ENCODE measurements at places on chromosomes 7 and 10.
A peak's percentile ranks its signal among the peaks of the same experiment; 100 is the strongest.

GRCh38 chr7:152419473-152420429 is 16.1 kb downstream of the KMT2C start:
- no peak for DNase-seq

GRCh38 chr10:69329721-69330178 is 51.5 kb downstream of the HK1 start:
- DNase-seq, result no peak

- no peak for DNase-seq
Observed at GRCh38 chr10:11007476-11008020, 10.1 kb upstream of the CELF2 start.

GRCh38 chr7:123789206-123789784 is 40.5 kb upstream of the WASL start:
- DNase-seq, result no peak

DNA sequence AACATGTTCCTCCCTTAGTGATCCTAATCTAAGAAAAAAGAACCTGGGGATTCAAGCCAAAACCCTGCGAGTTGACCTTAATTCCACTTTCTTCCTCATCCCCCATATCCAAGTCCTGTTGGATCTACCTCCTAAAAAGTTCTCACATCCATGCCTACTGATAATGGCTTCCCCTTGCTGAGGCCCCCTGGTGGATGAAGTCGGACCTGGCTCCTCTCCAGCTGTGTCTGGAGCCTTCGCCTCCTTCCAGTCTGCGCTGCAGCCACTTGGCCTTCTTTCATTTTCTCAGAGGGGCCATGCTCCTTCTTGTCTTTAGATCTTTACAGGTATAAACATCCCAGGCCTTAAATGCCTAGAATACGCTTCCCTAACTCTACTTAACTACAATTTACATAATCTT is 8.1 kb downstream of the PDE1C start:
- DNase-seq, result peak; percentile 50

DNA sequence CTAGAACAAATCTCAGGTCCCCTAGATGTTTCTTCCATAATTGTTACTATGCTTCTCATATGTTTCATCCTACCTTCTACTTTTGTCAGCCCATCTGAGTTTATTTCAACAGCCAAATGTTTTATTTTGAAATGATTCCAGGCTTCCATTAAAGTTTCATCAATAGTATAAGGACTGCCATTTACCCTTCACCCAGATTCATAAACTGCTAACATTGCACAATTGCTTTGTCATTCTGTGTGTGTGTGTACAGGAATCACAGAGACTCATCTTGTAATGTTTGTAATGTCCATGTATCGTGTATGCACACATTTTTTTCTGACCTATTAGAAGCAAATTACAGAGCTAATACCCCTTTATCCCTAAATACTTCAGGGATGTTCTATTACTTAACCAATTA is 25.5 kb downstream of the MMRN2 start:
- DNase-seq, result peak; percentile 29

DNA sequence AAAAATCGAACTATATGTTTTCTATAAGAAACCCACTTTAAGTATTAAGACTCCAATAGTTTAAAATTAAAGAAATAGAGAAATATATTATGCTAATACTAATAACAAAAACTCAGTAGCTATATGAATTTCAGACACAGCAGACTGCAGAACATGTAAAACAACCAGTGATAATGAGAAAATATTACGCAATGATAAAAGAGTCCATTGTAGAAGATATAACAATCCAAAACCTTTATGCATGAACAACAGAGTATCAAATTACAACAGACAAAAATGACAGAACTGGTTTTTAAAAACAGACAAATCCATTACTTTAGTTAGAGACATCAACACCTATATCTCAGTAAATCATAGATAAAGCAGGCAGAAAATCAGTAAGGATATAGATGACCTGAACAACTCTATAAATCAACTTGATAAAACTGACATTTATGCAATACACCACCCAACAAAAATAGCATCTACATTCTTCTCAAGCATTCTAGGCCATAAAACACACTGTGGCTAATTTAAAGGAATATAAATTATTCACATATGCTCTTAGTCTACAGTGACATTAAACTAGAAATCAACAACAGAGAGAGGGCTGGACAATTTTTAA is 669.5 kb upstream of the GHITM start:
- DNase-seq, result no peak

- no peak for DNase-seq
Observed at GRCh38 chr7:32102432-32102873, 32.2 kb upstream of the PDE1C start.

DNA sequence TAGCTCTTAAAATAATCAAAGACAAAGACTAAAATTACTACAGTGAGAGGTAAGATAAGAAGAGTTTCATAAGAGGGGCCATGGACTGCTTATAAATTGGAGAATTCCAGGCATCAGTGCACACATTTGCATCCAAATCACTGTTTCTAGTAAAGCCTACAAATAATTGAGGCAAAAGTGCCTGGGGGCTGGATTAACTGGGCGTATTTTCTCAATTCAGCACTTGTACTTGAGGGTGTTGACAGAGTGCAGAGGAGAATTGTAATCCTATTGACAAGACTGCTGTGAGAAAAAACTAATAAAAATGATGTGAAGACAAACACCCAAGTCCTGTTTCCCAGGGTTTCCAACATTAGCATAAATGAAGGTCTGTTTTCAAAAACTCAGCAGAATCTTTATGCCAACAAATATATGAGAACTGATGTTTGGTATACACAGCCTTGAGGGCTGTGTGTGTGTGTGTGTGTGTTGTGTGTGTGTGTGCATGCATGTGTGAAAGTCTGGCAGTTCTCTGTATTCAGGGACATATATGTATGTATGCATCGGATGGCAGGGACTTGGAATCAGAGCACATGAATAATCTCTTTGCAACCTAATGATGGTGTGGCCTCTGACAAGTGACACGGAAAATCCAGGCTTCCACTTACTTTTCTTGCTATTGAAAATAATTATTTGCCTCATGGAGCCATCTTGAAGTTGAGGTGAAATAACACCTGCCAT is 182.1 kb upstream of the CDC14C start:
- no peak for DNase-seq

- DNase-seq, result no peak
Observed at GRCh38 chr10:44161184-44161583, 223.7 kb downstream of the CXCL12 start.

DNA sequence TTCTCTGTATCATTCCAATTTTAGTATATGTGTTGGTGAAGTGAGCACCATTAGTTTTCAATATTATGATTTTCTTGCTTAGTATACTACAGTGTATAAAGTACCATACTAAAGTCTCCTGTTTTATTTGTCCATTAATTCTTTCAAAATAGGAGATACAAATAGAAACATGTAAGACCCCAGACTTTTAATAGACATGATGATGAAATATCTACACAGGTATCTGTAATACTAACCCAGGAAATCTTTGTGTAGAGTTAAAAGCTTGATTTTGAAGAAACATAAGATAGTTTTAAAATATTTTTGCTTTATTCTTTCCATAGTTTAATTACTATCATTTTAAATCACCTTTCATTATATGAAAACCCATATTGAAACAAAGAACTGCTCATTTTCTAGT is 133.8 kb upstream of the WNT16 start:
- no peak for DNase-seq

GRCh38 chr10:114309364-114309651 is 70.3 kb downstream of the VWA2 start:
- DNase-seq, result no peak

DNA sequence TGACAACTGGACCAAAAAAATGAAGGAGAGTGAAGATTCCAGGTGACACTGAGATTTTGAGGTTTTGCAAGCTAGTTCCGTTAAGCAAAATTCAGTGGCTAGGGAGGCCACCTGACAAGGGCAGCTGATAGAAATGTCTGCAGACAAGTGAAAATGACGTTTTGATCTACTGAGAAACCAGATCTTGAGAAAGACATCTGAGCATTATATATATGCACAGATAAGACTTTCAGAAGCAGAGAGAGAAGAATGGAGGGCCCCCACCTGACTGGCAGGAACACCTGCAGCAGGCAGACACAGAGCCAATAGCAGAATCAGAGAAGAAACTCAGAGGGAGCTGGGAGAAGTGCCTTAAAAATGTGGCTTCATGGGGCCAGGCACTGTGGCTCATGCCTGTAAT is 76.1 kb upstream of the LRGUK start:
- no peak for DNase-seq

GRCh38 chr7:143493751-143494150 is 16.1 kb downstream of the TAS2R41 start:
- peak; percentile 61 for DNase-seq

- no peak for DNase-seq
Observed at GRCh38 chr7:12161146-12161545, 49.9 kb upstream of the TMEM106B start.

DNA sequence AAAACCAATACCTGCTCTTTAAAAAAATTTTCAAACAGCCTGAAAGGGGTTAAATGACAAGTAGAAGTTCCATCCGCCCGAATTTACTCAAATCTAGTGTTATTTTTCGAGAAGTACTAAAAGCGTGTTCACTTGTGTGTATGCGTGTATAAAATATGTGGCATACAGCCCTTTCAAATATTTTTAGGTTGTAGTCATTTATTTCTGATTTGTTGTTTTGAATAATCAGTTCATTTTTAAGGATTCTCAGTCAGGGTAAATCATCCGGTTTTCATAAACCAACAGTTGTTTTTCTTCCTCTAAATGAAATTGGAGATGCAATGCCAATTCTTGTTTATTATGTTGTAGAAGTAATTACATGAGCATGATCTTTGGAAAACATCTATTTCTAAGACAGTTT is 6.9 kb upstream of the SUN1 start:
- no peak for DNase-seq

DNA sequence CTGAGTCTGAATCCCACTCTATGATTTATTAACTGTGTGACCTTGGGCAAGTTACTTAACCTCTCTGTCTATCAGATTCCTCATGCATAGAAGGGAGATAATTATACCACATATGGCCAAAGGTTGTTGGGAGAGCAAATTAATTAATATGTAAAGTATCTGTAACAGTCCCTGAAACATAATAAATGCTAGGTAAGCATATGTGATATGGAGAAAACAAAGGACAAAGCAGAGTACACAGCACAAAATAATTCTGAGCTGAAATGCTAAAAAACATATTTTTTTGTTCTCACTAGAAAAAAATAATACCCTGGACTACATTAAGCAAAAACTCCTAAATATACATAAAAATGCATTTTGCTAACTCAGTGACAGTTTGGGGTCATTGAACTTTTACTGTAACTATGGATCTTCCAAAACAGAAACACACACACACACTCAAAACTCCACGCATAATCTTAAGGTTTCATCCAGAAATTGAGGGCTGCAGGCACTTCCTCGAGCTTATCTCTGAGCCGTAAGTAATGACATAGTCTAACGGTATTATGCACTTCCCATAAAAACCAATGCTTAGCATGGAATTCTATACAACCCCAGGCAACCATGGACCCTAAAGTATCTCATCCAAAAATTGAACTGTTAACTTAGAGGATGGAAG is 201.7 kb upstream of the PTN start:
- no peak for DNase-seq

DNA sequence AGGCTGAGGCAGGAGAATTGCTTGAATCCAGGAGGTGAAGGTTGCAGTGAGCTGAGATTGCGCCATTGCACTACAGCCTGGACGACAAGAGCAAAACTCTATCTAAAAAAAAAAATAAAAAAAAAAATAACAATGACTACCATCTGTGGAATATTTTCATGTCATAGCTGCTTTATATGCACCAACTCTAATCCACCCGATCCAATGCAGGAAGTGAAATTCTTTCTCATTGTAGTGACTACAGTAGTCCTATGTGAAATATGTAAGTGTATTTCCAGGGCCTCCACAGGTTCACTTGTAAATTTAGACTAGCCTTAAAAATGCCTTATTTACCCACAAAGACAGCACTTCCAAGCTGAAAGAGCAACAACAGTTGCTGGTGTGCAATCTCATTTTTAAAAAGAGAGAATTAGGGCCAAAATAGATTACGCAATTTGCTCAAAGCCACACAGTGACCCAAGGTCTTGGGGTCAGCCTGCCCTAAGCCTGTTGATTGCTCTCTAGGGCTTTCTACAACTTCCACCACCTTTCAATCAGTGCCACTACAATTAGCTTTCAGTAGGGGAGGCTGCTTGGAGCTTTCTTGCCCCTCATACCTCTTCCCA is 25.8 kb upstream of the EGFR start:
- no peak for DNase-seq

DNA sequence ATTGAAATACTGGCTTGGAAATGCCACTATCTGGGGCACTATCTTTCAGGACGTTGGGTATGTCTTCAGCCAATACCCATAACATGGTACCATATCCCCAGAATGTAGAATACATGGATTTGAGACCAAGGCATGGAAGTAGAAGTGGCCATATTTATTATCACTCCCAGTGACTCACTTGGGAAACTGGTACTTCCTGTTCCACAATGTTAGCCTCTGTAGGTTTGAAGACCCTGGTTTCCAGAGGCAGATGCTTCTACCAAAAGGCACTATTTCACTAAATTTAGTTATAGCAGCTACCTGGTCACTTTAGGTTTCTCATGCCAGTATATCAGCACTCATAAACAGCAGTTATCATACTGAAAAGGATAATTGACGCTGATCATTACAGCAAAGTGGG is 184.2 kb downstream of the CCDC71L start:
- DNase-seq, result no peak

- no peak for DNase-seq
Observed at GRCh38 chr10:16274911-16275310, 161.9 kb upstream of the PTER start.

DNA sequence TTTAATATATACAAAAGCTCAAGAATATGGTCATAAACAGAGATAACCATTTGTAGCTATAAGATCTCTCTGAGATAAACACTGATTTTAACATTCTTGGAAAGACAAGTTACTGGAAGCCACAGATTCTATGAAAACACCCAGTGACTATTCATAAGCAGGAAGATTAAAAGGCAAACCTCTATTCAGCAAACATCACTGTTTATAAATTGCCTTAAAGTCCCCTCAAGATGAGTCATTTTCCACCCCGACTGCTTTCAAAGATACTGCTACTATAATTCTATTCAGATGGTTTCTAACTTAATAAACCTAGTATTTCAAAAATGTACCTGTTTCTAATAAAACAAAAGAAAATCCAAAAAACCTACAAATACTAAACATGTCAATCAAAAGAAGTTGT is 21.0 kb downstream of the TM9SF3 start:
- DNase-seq, result no peak

DNA sequence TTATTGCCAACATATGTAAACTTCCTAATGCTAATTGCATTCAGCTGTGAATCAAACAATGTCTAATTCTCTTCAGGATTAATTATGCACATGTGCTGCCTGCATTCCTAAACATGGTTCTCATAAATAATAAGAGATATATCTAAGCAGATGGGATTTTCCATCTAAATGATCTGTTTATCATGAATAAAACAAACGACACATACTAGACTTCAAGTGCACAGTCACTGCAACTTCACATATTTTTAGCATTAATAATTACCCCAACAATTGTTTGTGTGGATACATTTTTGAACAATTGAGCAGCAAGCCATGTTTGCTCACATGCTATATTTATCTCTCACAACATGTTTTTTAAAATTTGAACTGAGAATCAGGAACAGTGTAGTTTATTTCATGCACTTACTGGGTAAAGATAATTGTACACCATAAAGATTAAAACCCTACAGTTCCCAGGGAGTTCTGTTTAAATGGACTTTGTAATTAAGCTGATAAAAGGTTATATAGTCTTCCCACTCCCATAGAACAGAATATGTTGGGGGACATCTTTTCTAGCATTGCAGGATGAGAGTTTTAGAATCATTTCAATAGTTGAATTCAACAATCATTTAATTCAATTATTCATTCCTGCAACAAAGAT is 378.5 kb downstream of the MDFIC start:
- no peak for DNase-seq

Data from inflammatory macrophage treated with lipopolysaccharide for 4 hours (primary cell).